ENCODE measurements at places on chromosomes 6 and 20.

GRCh38 chr20:62759981-62760431 is 36.3 kb upstream of the MRGBP start:
- DNase-seq = no peak

DNA sequence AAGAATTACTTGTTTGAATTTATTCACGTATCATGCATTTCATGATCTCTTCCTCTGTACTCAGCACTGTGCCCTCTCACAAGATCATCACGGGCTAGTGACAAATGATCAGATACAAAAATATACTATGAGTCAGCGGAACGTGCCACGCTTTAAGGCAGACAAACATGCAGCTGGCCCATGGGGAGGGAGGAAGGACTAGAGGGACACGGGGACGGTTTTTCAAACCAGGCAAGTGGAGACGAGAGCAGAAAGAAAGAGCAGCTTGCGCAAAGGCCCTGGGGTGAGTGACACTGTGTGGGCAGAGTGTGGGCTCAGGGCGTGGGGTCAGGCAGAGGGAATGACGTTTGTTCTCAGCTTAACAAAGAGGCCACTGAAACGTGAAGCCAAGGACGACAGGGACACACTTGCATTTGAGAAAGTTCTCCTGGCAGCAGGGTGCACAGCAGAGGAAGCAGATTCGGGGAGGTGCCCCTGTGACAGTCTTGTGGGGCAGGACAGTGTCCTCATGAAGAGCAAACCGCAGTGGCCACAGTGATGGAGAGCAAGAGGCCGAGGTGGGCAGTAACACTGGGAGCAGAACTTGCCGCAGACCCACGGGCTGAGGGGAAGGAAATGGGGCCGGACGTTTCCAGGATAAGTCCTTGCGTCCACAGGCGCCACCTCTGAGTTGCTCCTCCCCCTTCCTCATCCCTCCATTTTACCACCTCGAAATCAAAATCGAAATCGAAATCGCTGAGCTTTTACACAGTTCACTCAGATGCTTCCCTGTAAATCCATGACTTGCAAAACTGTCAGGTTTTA is 6.9 kb upstream of the RPS6KA2 start:
- no peak for DNase-seq

DNA sequence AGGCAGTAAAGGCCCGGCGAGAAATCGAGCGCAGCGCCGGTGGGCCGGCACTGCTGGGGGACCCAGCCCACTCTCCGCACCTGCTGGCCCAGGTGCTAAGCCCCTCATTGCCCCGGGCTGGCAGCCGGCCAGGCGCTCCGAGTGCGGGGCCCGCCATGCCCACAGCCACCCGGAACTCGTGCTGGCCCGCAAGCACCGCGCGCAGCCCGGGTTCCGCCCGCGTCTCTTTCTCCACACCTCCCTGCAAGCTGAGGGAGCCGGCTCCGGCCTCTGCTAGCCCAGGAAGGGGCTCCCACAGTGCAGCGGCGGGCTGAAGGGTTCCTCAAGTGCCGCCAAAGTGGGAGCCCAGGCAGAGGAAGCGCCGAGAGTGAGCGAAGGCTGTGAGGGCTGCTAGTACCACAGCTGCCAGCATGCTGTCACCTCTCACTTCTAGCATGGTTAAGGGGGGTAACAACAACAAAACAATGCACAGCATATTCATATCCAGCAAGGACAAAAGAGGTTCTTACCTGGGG is 11.3 kb upstream of the GMPR start:
- no peak for DNase-seq

- no peak for DNase-seq
Measured at GRCh38 chr6:10725044-10725443, 2.2 kb downstream of the TMEM14C start.

DNA sequence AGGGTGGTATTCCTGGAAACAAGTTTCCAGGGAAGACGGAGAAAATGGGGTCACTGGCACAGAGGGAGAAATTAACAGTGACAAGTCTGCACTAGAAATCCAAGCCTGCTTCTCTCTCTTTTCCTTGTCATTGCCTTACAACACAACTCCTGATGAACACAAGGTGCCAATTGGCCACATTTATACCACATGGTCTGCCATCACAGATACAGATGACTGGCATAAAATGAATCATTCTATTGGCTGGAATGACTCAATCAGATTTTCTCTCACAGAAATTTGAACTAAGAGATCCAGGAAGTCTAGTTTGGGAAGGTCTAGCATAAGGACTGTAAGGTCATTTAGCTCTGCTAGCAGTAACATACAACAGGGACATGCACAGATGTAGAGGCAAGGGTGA is 190.3 kb downstream of the LINC00237 start:
- no peak for DNase-seq

DNA sequence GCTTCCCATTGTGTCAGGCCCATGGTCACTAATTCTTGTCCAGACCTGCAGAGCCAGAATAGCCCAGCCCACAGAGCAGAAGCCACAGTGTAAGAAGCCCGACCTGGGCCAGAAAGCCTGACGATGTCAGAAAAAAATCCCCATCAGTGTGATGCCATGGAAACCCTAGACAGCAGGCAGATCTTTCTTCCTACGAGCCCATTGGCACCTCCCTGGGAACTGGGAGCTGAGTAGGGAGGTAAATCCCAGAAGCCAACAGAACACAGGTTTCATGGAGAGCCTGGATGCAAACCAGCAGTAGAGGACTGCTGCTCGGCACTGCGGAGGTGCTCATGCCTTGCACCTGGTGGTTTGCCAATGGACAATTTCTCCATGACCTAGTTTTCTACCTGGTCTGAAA is 82.2 kb upstream of the SLC22A16 start:
- DNase-seq = no peak

GRCh38 chr6:6330407-6330806 is 9.9 kb upstream of the F13A1 start:
- no peak for DNase-seq

- DNase-seq = no peak
Measured at GRCh38 chr6:103538381-103538780, 1321.3 kb downstream of the HACE1 start.

- DNase-seq = no peak
Measured at GRCh38 chr20:61835301-61835700, 230.4 kb downstream of the TAF4 start.

GRCh38 chr6:168222115-168223043 is 97.2 kb downstream of the DACT2 start:
- DNase-seq = no peak

DNA sequence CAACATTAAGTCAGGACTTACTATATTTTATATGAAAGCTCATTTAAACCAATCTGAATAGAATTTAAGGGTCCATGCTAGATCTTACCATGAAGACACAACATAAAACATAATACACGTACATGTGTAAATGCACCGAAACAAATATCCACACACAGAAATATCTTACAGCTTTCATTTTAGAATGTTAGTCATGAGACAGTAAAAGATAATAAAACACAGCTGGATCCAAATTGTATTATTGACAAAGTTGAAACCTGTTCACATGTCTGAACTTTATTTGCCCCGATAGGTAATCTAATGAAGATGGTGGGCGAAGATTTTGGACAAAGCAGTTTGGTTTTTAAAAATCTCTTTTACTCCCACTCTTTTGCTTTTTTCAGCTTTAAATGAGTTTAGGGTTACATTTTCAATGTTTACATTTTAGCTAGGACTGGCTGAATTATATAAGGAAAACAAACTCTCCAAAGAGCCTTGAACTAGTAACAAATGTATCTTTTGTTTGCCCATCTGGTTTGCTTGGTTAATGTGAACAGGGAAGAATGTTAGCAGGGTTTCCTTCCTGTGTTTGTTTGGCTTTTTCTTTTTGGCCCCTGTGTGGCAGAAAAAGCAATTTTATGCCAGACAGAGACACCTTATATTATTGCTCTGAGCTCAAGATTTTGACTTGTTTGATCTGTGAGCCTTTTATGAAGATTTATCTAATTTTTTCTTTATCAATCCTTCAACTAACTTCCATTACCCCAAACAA is 5.1 kb upstream of the TMEM181 start:
- DNase-seq = no peak

- no peak for DNase-seq
Measured at GRCh38 chr6:141688916-141689315, 443.8 kb upstream of the GJE1 start.

DNA sequence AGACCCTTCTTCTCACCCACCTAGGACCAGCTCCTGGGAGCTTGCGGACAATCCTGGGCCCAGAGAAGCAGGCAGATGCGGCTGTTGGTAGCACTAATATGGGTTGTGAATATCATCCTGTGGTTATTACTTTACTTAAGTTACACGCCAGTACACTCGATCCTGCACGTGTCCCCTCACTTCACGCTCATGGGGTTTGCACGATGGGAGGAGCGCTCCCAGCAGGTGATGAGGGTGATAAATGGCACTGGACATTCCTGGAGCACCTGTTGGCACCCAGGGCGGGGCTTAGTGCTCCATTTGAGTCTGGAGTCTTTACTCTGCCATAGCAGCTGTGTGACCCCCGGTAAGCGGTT is 335.1 kb downstream of the PREX1 start:
- no peak for DNase-seq

GRCh38 chr20:58202044-58202443 is 26.4 kb downstream of the ANKRD60 start:
- no peak for DNase-seq

- DNase-seq = no peak
Measured at GRCh38 chr20:25382704-25383370, 7.8 kb downstream of the ABHD12 start.

- DNase-seq = no peak
Measured at GRCh38 chr6:113464960-113465359, 392.2 kb upstream of the MARCKS start.

- no peak for DNase-seq
Measured at GRCh38 chr6:42279144-42279781, 61.6 kb upstream of the MRPS10 start.

GRCh38 chr20:6994452-6994851 is 227.0 kb downstream of the BMP2 start:
- DNase-seq = no peak

GRCh38 chr6:144659202-144660182 is 374.4 kb downstream of the UTRN start:
- DNase-seq = no peak

DNA sequence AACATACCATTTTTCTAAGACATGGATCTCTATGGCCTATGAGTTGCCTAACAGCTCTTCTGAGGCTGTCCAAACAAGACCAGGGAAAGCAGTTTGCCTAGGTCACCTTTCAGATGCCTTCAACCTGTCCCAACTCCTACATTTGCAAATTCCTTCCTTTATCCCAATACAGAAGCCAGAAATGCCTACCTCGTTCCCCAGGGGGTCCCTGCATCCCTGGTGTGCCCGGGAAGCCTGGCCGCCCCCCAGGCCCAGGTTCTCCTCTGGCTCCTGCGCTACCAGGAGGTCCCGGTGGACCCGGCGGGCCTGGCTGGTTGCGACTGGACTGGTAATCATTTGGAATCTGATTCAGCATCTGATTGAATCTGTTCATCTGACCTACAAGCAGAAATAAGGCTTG is 115.9 kb downstream of the COL12A1 start:
- no peak for DNase-seq

GRCh38 chr6:25193460-25194171 is 85.6 kb upstream of the CARMIL1 start:
- DNase-seq = no peak

DNA sequence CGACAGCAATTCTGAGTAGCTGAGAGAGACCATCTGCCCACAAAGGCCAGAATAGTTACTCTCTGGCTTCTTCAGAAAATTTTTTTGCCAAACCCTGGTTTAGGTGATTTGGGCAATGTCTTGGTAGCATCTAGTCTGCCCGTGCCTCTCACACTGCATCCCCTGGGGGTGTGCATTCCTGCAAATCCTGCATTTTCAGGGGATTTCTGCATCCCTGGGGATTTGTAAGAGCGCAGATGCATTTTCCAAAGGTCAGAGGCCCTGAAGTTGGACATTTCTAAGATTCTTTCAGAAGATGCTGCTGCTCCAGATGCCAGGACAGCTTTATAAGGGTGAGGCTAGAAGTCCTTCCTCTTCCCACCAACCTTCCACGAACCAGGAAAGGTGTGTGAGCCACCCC is 4.0 kb downstream of the CST9 start:
- DNase-seq = no peak

GRCh38 chr6:115362234-115362633 is 698.5 kb downstream of the FRK start:
- no peak for DNase-seq

DNA sequence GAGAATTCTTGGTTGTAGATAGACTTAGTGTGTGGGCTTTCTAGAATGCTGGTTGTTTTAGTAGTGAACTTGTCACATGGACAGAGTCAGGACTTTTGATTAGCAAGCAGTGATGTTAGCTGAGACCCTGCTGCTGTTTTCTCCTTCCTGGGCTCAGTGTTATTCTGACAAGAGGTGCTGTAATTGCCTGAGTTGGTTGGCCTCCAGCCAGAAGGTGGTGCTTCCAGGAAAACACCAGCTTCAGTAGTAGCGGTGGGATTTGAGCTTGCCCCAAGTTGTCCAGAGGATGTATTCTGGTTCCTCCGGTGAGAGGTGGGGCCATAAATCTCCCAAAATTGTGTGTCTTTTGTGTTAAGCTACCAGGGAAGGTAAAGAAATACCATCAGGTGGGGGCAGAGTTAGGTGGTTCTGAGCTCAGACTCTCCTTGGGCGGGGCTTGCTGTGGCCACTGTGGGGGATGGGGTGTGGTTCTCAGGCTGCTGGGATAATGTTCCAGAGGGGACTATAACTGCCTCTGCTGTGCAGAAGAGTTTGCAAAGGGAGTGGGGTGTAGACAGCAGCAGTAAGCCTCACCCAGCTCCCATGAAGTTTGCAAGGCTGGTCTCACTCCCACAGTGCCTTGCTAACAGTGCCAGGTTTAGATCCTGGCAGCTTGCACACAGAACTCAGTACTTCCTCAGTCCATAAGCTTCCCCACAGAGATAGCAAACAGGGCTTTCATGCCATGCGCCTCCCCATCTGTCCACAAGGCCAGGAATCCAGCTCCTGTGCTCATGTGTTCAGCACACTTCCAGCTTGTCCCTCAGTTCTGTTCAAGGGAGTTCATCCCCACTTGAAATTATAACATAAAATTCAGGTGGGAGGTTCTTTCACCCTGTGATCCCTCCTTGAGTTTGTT is 278.4 kb upstream of the PTCHD4 start:
- no peak for DNase-seq

DNA sequence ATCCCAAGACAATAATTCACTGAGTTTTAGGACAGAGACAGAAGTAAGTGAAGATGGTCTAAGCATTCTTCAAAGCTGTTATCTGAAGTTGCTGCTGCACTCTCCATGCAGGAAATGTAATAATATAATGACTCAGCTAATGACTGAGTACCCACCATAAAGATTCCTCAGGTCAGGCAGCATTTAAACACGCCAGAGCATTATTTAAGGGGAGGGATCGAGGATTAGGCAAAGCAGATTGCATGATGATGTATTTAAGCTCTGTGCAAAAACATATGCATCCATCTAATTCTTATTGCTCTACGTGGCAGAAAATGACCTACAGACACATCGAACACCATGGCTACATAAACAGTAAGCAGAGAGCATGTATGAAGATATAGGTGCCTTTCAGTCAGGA is 216.4 kb downstream of the UNC5CL start:
- DNase-seq = no peak

DNA sequence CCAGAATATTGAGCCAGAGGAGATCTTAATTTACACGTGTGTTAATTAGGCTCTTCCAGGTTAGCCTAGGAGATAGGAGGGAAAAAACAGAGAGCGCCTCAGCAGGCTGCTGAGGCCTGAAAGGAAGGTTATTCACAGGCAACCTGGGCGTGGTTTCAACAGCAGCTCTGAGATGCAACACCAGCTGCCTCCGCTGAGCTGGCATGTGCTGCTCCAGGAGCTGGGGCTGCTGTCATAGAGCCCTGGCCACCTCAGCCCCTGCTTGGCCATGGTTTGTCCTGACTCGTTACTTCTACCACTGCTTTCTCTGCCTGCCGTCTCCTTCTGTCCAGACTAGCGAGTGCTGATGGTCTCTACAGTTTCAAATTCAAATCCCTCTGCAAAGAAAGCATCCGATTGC is 32.4 kb upstream of the RPP40 start:
- DNase-seq = no peak

- no peak for DNase-seq
Measured at GRCh38 chr6:165186041-165186440, 123.4 kb downstream of the C6orf118 start.

All from stimulated activated CD8-positive, alpha-beta memory T cell treated with anti-CD3 and anti-CD28 coated beads, Interleukin-4, amount 100 ng/mL, for 4 hours (primary cell).